ENCODE measurements at places on chromosomes 5 and 9. TPM values are rescaled to one million over a fixed set of nuclear protein-coding genes. Genes with fewer than 3 reads are reported as not detected.

DNA sequence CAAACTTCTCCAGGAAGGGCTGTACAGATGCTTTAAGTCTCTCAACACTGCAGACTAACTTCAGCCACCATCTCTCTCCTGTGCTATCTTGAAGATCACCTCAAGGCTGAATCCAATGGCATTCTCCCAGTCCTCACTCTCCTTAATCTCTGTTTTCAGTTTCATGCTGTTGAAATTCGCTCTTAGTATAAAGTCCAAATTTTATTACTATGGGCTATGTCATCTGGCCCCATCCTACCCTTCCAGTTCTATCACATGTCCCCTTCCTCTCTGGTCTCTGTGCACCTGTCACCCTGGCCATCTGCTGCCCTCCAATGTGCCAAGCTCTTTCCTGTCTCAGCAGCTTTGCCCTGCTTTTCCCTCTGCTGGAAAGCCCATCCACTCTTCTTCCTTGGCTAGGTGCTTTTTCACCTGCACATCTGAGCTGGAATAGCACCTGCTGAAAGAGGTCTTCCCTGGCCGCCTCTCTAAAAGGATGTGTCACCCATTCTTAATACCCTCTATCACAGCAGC is 284.7 kb upstream of the MAP3K1 start:
- no peak for DNase-seq

GRCh38 chr9:2623288-2624050 is 1.9 kb downstream of the VLDLR start:
- DNase-seq: peak; percentile 46

DNA sequence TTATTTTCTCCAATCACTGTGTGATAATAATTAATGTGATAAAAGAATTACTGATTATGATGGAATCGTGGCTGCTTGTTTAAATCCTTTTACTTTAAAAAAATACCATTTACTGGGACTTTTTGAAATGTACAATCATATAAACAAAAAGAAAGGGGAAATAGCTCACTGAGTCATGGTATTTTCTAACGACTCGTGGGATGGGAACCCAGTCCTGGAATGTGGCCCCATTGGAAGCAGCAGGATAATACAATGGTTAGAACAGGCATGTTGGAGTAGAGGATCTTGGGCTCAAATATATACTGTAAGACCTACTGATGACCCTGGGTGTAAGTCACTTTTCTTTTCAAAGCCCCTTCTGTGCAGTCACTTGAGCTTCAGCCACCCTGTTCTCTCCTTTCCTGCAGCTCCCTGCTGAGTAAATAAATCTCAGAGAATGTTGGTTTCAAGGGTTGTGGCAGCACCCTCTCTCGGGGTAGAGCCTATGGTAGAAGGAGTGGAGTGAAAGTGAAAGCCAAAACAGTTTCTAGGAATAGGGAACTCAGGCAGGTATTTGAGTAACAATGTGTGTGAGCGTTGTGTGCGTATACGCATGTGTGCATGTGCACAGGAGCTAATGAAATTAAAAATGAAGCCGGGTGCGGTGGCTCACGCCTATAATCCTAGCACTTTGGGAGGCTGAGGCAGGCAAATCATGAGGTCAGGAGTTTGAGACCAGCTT is 40.8 kb upstream of the LARP1 start:
- DNase-seq: no peak

DNA sequence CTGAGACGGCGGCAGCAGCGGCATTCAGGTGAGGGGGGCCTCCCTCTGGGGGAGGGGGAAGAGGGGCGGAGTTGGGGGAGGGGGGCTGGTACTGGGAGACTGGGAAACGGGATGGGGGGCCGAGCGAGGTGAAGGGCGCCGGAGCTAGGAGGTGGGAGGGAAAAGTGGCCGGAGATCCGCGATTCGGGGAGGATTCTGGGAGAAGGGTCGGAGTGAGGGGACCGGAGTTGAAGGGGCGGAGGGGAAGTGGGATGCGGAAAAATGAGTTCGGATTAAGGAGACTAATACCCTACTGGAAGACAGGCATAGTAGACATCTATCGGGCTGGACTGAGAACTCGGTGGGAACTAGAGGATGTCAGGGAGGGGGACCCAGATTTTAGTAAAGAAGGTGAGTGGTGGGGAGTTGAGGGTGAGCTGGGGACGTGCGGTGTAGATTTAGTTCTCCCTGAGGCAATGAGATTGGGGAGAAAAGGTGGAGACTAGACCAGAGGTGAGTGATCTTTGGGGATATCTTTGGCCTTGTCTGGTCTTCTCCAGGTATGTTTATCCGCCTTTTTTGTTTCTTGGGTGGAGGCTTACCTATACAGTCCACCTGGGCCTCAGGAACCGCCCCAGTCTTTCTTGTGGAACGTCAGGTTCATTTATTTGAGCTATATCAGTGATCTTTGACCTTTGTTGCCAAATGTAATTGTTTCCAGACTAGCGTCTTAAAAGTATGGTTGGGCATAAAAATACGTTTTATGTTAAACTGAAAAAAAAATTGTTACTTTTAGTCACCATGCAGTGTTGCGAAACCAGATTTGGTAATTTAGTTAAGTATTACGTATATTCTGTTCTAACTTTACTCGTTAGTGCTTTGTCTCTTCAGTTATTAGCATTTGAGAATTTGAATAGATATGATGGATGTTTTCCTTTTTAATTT is 632 bp downstream of the UBAP1 start:
- peak; percentile 8 for DNase-seq

DNA sequence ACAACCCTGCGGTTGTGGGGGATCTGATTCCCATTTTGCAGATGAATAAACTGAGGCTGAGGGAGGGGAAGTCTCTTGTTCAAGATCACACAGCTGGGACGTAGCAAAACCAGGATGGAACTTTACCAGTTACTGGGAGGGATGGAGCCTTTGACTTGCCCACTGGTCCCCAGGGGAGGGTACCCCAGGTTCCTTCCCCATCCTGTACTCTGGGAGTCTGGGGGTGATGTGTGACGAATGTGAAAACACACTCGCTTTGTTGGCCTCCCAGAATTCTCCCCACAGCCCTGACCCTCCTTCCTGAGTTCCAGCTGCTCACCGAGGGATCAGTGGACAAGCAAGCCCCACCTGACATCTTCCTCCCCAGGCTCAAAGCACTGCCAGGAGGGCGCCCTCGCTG is 135.1 kb downstream of the NSG2 start:
- no peak for DNase-seq

Gene SMIM33
- polyA plus RNA-seq: not detected

Gene LCN15
- polyA plus RNA-seq: 0.62 TPM

Gene FAXDC2
- 17.8 TPM for polyA plus RNA-seq

Data from hindlimb muscle (tissue), 1 donor.